Epithelial cell of umbilical artery (primary cell): ENCODE measurements at places on chromosomes 2 and 18. TPM values are rescaled to one million over a fixed set of nuclear protein-coding genes. Genes with fewer than 3 reads are reported as not detected.

Gene CDKL4
- 0.15 and 0.32 TPM in 2 replicates for total RNA-seq

Gene KLHL29
- total RNA-seq: 3.2 and 4.0 TPM in 2 replicates

Gene TIMM21
- 23.9 and 29.2 TPM in 2 replicates for total RNA-seq

Gene RAB10
- 80.2 and 148 TPM in 2 replicates for total RNA-seq

Gene CD207
- under 0.01 and 0.30 TPM in 2 replicates for total RNA-seq

Gene SLC5A7
- total RNA-seq: not detected in 2 replicates

Gene RPRM
- total RNA-seq: not detected in 2 replicates

Gene ZAP70
- not detected in 2 replicates for total RNA-seq

Gene OTX1
- total RNA-seq: under 0.01 TPM in 1 of 2 replicates, not detected in the other

Gene TMEM178A
- total RNA-seq: 0.32 TPM in 1 of 2 replicates, not detected in the other

Gene TCF23
- not detected in 2 replicates for total RNA-seq
